Fibroblast of gingiva (primary cell): ENCODE measurements at places on chromosomes 3 and 15.
A peak's percentile ranks its signal among the peaks of the same experiment; 100 is the strongest.

DNA sequence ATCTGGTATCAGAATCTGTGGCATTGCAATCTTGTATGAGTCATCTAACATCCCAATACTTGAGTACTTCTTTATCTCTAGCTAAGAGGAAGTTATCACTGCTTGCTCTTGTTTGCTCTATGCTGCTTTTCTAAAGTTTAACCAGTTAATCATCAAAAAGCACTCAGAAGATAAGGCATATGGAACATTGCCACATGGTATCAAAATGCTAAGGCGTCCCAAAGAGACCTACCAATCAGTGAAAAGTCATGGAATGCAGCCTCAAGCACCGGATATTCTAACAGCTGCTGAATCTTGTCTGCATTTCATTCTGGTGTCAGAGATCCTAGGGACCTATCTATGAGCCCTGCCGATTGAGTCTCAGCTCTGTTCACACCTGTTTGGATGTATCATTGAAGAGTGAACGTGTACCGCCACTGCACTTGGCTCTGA is 192.8 kb downstream of the ARPP21 start:
- no peak for DNase-seq

DNA sequence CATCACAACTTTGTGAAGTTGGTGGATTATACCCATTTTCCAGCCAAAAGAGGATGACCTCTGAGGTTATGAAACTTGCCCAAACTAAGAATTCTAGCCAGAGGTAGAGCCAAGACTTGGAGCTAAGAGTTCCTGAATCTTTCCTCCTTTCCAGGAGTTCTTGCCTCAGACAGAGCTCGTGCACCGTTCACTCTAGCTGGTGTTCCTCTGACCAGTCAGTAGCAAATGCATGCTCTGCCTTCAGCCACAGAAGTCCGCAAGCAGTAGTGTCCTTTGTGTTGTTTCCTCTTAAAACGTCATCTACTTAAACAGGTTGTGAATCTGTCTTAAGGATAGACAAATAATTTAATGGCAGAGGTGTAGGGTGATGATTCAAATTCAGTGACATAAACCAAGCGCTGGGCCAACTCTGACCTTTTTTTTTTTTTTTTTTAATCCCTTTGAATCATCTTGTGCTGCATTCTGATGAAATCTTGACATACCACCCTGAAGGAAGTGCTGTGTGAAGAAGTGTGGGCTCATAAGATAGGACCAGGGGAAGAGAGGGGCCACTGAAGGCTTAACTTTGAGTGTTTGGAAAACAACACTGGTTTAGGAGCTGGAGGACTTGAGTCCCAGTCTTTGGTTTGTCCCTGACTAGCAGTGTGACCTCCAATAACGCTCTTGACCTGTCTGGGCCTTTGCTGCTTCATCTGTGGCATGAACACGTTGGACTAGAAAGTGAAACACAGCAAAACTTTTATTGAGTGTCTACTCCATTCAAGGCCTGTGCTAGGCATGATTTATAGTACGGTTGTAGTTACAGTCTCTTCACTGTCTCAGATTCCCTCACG is 53.4 kb downstream of the ITPR1 start:
- DNase-seq, result no peak

DNA sequence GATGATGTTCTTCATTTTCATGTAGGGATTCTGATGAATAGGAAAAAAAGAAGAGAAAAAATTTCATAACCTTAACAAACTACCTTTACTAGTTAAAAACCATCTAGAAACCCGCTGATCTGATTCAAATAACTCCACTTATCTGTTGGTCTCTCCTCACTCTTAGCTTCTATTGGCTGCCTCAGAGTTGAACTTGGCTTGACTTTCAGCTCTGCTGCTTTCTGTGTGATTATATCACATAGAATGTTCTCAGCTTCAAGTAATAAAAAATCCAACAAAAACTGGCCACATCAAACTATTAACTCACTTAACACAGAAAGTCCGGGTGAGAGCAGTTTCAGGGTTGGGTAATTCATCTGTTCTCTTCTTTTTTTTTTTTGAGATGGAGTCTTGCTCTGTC is 126.8 kb upstream of the RASGRP1 start:
- no peak for DNase-seq

GRCh38 chr3:57971975-57972374 is 36.2 kb upstream of the FLNB start:
- no peak for DNase-seq

DNA sequence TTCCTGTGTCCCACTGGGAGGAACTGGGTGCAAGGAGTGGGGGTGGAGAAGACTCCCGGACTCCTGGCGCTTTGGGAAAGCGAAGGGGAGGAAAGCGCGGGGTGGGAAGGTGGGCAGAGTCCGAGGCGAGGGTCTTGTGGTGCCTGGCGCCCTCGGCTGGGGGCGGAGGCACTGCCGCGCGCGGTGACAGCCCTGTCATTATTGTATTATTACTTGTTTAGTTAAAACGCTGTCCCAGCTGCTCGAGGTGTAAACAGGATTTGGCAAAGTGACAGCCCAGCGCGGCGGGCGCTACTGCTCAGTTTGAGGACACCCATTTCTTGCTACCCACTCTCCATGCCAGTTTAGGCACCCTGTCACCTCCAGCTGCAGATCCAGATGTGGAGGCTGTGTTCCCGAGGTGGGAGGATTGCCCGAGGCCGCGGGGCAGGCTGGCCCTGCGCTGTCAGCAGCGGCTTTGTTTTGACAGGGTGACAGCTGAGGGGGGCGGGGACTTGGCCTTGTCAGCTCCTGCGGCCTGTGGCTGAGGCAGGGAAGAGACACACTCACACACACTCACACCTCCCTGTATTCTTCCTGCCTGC is 1.0 kb downstream of the KAT2B start:
- peak; percentile 68 for DNase-seq

DNA sequence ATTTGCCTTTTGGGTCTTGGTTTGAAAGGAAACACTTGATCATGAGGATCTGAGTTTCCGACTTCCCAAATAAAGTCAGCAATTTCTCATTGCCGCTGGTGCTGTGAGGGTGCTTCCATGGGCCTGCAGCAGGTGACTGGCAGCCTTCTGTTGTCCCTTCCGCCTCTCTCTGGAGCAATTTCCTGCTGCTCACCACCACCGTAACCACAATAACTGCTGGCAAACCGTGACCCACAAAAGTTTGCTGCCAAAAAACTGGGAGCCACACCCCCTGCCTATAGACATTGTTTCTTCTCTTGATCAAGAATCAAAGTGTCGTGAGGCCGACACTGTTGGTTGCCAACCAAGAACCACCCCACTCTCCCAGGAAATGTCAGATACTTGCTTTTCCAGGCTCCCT is 164.0 kb downstream of the NR2F2 start:
- no peak for DNase-seq

DNA sequence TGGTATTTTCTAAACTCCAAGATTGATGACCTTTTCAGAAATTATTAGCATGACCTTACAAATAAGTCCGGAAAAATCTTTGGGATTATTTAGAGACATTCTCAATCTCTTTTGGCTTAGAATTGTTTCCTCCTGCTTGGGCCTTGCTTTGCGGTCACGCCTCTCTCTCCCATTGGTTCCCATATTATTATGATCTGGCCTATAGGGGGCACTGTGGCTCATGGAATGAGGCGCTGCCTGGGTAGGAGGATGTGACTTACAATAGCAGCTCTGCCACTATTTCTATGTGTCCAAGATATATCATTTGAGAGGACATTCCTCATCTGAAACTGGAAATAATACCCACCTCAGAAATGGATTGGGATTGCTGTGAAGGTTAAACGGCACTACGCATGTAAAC is 464.9 kb downstream of the MFSD1 start:
- DNase-seq, result no peak

DNA sequence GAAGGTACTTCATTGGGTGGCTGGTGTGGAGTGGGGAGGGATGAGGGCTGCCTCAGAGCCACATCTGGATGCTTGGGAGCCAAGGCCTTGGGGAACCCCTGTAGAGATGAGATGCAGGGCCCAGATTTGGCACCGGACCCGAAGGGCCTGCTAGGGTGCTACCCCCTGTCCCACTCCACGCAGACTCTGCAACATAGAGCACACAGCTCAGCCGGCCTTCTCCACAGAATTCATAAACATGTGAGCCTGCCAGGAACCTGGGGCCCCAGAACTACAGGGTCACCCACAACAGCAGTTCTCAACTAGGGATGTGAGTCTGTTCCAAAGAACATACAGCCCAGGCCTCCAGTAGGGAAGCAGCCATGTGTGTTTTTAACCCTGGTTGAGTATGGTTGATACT is 62.8 kb downstream of the LRIG1 start:
- DNase-seq, result no peak

DNA sequence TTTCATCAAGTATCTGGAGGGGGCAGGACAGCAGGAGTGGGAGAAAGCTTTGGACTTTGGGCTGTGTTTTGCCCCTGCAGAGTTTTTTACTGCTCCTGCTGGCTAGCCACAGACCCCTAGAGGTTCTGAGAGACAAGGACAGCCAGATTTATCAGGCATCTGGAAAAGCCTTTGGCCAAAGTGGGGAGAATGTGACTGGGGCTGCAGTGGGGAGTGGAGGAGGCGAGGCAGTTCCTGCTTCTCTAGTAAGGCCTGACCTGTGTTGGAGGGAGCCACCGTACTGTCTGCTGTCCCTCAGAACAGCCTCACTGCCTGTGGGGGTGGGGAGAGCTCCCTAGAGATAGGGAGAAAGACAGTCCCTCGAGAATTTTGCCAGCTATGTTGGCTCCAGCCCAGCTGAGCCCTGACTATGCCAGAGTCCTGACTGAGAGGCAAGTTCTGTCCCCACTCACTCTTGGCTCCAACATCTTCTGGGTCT is 2.2 kb downstream of the ALPK3 start:
- DNase-seq, result no peak

GRCh38 chr3:31055757-31056156 is 161.3 kb upstream of the GADL1 start:
- DNase-seq, result no peak

DNA sequence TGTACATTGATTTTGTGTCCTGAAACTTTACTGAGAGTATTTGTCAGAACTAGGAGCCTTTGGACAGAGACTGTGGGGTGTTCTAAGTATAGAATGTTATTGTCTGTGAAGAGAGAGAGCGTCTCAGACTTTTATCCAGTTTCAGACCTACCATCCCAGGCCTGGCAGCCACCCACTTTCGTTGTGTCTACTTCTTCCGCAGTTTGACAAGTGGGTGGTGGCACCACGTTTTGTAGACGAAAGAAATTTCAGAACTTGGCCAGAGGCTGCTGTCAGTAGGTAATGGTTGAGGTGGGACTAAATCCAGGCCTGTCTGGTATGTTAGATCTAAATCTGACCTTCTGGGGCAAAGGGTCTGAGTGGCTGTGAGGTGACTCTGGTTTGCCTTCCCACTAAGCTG is 13.4 kb upstream of the TRAK1 start:
- no peak for DNase-seq

DNA sequence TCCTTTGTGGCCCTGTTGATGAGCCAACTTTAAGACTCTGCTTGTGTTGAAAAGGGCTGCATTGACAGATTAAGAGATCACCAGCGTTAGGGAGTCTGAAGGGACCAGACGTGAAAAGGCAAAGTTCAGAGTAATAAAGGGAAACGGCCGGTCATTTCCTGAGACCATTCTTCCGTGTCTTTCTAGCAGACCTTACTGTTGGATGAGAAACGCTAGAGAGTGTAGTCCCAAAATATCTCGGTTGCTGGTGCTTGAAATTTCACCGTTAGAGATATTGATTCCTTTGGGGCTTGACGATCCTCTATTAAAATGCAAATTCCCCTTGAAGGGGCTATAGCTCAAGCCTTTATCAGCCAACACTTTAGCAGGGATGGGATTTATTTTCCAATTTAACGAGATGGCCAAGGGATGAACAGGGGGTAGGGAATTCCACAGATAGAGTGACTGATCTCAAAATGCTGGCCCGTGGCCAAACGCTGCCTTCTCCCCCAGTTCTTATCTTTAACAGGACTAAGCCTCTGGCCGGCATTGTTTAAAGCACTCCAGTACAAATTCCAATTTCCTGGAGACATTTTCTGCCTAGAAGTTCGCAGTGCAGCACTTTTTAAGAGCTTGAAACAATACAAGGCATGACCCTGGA is 250.4 kb downstream of the TJP1 start:
- DNase-seq, result no peak

DNA sequence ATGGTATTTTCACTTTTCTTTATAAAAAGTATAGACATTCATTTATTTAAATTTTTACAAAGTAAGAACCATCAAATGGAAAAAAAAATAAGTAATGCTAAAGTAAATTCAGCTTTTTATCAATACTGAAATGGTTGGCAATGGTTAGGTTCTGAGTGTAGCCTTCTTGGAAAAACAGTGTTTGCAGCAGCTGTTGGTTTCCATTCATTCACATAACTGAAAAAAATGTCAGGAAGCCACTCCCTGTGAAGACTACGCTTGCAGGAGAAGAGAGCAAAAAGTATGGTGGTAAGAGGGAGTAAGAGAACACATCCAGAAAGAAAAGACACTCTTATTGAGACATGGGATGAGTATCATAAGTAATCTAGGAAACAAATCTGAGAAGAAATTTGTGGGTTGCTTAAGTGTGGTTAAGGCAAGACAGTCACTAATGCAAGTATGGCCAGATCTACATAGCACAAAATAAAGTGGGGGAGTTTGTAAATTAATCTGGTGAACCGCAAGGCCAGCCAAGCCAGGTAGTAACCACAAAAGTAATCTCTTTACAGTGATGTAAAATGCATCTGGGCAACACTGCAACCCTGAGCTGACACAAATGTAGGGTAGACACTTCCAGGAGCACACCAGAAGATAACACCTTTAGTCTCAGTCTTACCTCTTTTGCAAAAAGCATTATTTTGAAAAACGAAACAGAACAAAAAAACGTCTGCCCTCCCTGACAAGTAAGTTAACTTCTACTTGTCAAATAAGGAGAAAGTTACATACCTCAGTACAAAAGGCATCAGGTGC is 133.7 kb downstream of the IGSF11 start:
- no peak for DNase-seq

- DNase-seq, result peak; percentile 35
Observed at GRCh38 chr3:38039899-38040261, 872 bp downstream of the DLEC1 start.

- no peak for DNase-seq
Observed at GRCh38 chr15:77013776-77014131, 18.8 kb downstream of the PSTPIP1 start.

DNA sequence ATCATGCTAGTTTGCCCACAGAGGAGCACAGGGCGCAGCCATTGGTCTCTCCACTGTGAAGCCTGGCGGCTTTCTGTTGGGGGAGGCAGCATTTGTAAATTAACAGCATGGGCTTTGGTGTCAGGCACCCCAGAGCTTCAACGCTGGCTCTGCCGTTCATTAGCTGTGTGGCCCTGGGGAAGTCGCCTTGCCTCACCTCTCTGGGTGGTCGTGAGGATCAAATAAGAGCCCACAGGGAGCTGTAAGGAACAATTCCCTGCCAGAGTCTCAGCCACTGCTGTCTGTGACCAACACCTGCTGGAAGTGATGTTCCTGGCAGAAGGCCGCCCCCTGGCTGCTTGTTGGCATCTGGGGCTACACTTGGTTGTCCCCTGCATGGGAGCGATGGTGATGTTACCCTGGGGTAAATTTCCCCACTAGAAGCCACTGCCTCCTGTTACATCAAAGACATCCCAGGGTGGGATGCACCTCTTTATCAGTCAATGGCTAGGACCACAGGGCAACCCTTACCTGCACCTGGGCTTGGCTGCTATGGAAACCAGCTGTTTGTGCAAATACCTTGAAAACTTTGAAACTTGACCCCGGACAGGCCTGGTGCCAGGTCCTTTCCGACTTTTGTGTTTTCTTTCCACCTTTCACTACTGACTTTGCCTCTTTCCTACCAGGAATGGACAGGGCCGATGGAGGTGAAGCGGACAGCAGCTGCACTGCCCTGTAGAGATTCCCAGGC is 36.9 kb downstream of the DNASE1L3 start:
- DNase-seq, result no peak

GRCh38 chr15:51121118-51121517 is 26.4 kb upstream of the TNFAIP8L3 start:
- peak; percentile 71 for DNase-seq
